GM12878 (cell line): ENCODE measurements at places on chromosomes 1 and 21. TPM values are rescaled to one million over a fixed set of nuclear protein-coding genes. Genes with fewer than 3 reads are reported as not detected.

Gene ICOSLG
- 4.9 and 6.2 TPM in 2 replicates for polyA plus RNA-seq

Gene NPR1
- 0.08 and 0.17 TPM in 2 replicates for polyA plus RNA-seq

Gene VSIG8
- polyA plus RNA-seq, result not detected in 2 replicates

Gene AMY1B
- not detected in 2 replicates for polyA plus RNA-seq

Gene DLGAP3
- polyA plus RNA-seq, result 0.05 TPM in 1 of 2 replicates, not detected in the other

Gene RSPO1
- polyA plus RNA-seq, result not detected in 2 replicates

Gene GBP4
- 3.1 and 3.3 TPM in 2 replicates for polyA plus RNA-seq

Gene CACNA1E
- 7.7 and 9.1 TPM in 2 replicates for polyA plus RNA-seq

Gene HES4
- 0.29 and 0.44 TPM in 2 replicates for polyA plus RNA-seq

Gene ANGPTL3
- polyA plus RNA-seq, result 0.07 TPM in 1 of 2 replicates, not detected in the other

GRCh38 chr1:7485826-7486225 lies 285.3 kb upstream of the VAMP3 start:
- H3K4me3 ChIP-seq, result no peak overlapping the region
- H3K4me1 ChIP-seq, result no peaks in the 10 kb centered on the region
- H3K27me3 ChIP-seq, result no peaks in the 10 kb centered on the region
- DNase-seq, result no peak
- no peaks in the 10 kb centered on the region for H3K36me3 ChIP-seq

- H3K27me3 ChIP-seq, result no peaks in the 10 kb centered on the region
- no peak overlapping the region for H3K27ac ChIP-seq
- no peak overlapping the region for H3K4me3 ChIP-seq
- no peak for DNase-seq
- H3K36me3 ChIP-seq, result no peaks in the 10 kb centered on the region
These were observed 467.5 kb downstream of the SMYD3 start for GRCh38 chr1:246039584-246039983.

DNA sequence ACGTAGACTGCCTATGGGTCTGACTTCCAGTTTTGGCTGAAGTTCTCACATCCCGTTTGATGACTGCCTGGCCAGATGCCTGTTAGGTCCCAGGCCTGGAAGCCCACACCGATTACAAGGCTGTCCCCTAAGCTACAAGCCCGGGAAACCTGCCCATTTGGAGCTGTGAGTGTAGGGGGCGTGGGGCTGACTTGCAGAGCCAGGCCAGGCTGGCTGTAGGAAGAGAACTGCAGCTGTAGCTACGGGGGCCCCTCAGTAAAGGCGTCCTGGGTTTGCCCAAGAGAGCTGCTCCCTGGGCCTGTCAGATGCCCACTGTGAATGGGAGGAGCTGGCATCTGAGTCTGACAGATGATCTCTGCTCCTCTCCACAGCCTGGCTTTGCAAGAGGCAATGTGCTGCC lies 199.7 kb downstream of the CAMTA1 start:
- H3K4me1 ChIP-seq, result no peaks in the 10 kb centered on the region
- no peaks in the 10 kb centered on the region for H3K36me3 ChIP-seq
- no peaks in the 10 kb centered on the region for H3K27me3 ChIP-seq
- no peak for DNase-seq

DNA sequence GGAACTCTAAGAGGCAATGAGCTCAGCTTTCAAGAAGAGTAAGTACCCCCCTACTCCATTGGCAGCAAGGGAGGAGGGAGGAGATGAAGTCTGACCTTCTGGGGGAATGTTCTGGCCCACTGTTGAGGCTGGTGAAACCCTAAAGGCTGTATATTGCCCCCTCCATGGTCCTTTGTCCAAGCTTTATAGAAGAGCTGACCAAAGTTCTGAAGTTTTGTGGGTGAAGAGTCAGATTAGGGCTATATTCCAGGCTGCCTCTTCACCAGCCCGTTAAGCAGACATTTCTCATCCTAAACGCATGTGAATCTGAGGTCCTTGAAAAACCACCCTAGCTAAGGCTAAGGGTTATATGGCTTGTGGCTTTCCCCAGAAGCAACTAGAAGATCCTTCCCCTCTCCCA lies 1.4 kb downstream of the C1orf94 start:
- no peaks in the 10 kb centered on the region for H3K36me3 ChIP-seq
- H3K27me3 ChIP-seq, result no peaks in the 10 kb centered on the region; the same call in none of the 2 replicates
- no peaks in the 10 kb centered on the region for H3K4me1 ChIP-seq
- H3K4me3 ChIP-seq, result no peak overlapping the region
- no peak for DNase-seq
- no peak overlapping the region for H3K27ac ChIP-seq

GRCh38 chr1:92551916-92552315 lies 65.2 kb upstream of the GFI1 start:
- H3K4me1 ChIP-seq, result no peaks in the 10 kb centered on the region
- no peaks in the 10 kb centered on the region for H3K27me3 ChIP-seq
- no peak overlapping the region for H3K4me3 ChIP-seq
- H3K27ac ChIP-seq, result no peak overlapping the region
- no peaks in the 10 kb centered on the region for H3K36me3 ChIP-seq
- DNase-seq, result no peak

DNA sequence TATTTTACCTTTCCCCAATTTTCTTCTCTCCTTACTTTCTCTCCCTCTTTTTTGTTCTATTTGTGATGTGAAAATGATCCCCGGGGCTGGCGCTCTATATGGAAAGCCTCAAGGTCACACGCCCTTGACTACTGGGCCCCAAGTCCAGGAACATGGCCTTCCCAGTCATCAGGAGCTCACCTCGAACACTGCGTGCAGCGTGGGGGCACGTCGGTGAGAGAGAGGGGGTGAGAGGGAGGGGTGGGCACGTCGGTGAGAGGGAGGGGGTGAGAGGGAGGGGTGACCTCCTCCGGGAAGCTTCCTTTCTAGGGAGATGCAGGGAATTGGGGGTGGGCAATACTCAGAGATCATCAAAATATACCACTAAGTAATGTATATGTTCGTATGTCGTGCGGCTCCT lies 94.6 kb upstream of the TMPRSS2 start:
- H3K4me3 ChIP-seq, result no peak overlapping the region
- H3K4me1 ChIP-seq, result peaks cover 6% of the 10 kb centered on the region; the same call in 1 of the 2 replicates
- no peaks in the 10 kb centered on the region for H3K36me3 ChIP-seq
- no peak for DNase-seq

- H3K27me3 ChIP-seq, result no peaks in the 10 kb centered on the region
- peaks cover 7% of the 10 kb centered on the region for H3K4me1 ChIP-seq
- peaks cover 4% of the 10 kb centered on the region; the same call in 1 of the 2 replicates for H3K36me3 ChIP-seq
- DNase-seq, result no peak
- no peak overlapping the region for H3K4me3 ChIP-seq
These were observed 58.9 kb downstream of the DIPK1A start for GRCh38 chr1:92902406-92902744.

- no peaks in the 10 kb centered on the region for H3K36me3 ChIP-seq
- no peaks in the 10 kb centered on the region; the same call in 1 of the 2 replicates for H3K27me3 ChIP-seq
- no peaks in the 10 kb centered on the region for H3K4me1 ChIP-seq
- H3K4me3 ChIP-seq, result no peak overlapping the region
These were observed 5.9 kb downstream of the CLCA2 start for GRCh38 chr1:86429835-86430234.

- H3K4me3 ChIP-seq, result no peak overlapping the region
- H3K4me1 ChIP-seq, result no peaks in the 10 kb centered on the region; the same call in 1 of the 2 replicates
- peaks cover 35% of the 10 kb centered on the region for H3K36me3 ChIP-seq
- H3K27me3 ChIP-seq, result no peaks in the 10 kb centered on the region
- H3K27ac ChIP-seq, result no peak overlapping the region
These were observed 72.7 kb downstream of the SLC66A1 start for GRCh38 chr1:19384772-19385187.

DNA sequence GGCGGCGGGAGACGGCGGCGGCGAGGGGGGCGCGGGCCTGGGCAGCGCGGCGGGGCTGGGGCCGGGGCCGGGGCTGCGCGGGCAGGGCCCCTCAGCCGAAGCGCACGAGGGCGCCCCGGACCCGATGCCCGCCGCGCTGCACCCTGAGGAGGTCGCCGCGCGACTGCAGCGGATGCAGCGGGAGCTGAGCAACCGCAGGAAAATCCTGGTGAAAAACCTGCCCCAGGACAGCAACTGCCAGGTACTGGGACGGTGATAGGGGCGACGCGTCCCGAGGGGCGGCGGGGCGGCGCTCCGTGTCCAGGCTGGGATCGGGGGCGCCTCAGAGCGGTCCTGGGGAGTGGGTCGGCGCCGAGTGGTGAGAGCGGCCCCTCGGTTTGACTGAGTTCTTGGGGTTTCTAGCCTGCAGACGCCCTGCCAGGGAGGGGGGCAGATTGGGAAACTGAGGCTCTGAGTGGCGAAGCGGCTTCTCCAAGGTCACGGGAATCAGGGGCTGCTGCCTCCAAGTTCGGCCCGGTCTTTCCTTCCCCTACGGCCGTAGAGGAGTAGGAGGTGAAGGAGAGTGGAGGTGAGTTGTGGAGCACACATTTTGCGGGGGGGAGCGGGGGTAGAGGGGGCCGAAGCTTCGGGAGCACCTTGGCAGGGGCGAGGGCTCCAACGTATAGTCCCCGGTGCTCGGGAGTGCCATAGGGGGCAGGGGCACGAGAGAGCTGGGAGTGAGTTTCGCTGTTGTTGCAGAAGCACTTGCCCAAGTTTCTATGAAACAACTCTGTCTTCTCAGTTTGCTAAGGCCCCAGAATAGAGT lies 508 bp downstream of the RAVER2 start:
- H3K36me3 ChIP-seq, result no peaks in the 10 kb centered on the region
- no peak overlapping the region for H3K27ac ChIP-seq

GRCh38 chr1:232422898-232423297 lies 207.0 kb downstream of the SIPA1L2 start:
- no peak for DNase-seq
- H3K27me3 ChIP-seq, result no peaks in the 10 kb centered on the region
- no peaks in the 10 kb centered on the region for H3K36me3 ChIP-seq
- H3K4me3 ChIP-seq, result no peak overlapping the region
- H3K27ac ChIP-seq, result no peak overlapping the region
- no peaks in the 10 kb centered on the region for H3K4me1 ChIP-seq

DNA sequence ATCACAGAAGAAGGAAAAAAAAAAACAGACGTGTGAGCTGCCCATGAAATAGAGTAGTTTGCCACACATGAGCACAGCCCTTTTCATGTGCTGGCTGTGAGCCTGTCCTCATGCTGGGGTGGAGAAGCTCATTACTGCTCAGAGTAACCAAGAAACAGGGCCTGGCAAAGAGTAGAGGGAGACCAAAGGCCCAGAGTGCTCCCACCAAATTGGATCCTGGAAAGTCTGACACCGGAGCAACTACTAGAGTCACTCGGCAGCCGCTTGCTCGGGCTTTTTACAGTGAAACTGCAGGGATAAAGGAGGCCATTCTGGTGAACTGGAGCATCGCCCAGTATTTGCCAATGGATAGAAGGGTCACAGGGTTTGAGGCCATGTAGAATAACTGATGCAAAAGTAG lies 64.4 kb upstream of the BARHL2 start:
- no peaks in the 10 kb centered on the region for H3K4me1 ChIP-seq
- no peaks in the 10 kb centered on the region for H3K27me3 ChIP-seq
- H3K36me3 ChIP-seq, result no peaks in the 10 kb centered on the region
- no peak overlapping the region for H3K27ac ChIP-seq
- H3K4me3 ChIP-seq, result no peak overlapping the region

DNA sequence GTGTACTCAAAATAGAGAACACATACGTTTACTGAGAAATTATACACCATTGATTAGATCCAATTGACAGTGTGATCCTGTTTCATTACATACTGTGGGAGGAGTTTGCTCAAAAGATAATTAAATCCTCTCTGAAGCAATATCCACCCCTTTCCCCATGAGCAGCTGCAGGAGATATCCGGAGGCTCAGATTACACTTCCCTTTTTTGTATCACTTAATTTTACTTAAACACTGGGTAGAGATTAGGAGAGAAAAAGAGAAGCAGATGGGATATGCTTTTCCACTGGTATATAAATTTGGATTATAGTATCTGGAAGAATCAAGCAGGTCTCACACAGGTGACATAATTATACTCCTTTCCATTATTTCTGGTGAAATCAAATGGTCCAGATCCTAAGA lies 333.3 kb upstream of the ZRANB2 start:
- H3K36me3 ChIP-seq, result no peaks in the 10 kb centered on the region
- no peaks in the 10 kb centered on the region for H3K4me1 ChIP-seq
- no peak overlapping the region for H3K27ac ChIP-seq
- no peak for DNase-seq
- no peak overlapping the region for H3K4me3 ChIP-seq
- H3K27me3 ChIP-seq, result no peaks in the 10 kb centered on the region
